ENCODE measurements at places on chromosomes 6 and 20.

GRCh38 chr6:167799033-167799821 lies 27.5 kb upstream of the AFDN start:
- DNase-seq = no peak

GRCh38 chr20:23125159-23125558 lies 39.0 kb upstream of the CD93 start:
- no peak for DNase-seq

GRCh38 chr20:38591474-38592410 lies 9.9 kb upstream of the ARHGAP40 start:
- no peak for DNase-seq

DNA sequence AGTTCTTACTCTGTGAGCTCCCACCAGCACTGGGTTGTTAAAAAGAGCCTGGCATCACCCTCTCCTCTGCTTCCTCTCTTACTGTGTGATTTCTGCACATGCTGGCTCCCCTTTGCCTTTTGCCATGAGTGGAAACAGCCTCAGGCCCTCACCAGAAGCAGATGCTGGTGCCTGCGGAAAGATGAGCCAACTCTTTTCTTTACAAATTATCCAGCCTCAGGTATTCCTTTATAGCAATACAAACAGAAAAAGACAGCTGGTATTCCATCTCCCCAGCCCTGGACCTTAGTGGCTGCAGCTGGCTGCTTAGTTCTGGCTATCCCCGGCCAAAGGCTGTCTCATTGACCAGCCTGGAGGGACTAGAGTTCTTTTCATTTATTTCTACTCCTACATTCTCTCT lies 129.1 kb downstream of the IMPG1 start:
- DNase-seq = no peak

- no peak for DNase-seq
These were observed 161.1 kb upstream of the EPHA7 start for GRCh38 chr6:93580446-93580845.

DNA sequence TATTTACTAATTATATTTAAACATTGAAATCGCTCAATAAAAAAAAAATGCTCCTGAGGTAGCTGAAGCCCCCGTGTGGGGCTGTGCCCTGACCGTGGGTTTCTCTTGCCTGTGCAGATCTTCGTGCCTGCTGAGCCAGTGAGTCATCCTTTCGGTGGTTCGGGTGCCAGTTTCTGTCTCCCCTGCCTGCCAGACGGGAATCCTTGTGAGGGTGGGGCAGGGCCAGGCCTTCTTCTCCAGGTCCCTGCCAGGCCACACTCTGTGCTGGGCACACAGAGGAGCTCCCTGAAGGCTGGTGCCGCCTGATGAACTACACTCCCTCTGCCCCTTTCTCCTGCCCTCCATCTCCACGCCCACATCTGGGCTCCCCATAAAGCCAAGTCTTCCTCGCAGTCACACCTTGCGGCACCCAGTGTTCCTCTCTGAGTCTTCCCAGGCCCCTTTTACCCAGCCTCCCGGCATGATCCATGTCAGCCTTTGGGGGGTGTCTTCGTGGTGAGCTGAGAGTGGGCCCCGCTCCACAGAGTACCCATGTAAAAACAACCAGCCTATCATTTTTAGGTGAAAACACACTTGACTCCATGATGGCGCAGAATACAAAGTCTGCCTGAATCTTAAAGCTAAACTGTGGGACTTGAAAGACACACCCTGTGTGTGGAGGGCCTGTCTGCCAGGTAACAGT lies 19.3 kb downstream of the FGD2 start:
- no peak for DNase-seq

DNA sequence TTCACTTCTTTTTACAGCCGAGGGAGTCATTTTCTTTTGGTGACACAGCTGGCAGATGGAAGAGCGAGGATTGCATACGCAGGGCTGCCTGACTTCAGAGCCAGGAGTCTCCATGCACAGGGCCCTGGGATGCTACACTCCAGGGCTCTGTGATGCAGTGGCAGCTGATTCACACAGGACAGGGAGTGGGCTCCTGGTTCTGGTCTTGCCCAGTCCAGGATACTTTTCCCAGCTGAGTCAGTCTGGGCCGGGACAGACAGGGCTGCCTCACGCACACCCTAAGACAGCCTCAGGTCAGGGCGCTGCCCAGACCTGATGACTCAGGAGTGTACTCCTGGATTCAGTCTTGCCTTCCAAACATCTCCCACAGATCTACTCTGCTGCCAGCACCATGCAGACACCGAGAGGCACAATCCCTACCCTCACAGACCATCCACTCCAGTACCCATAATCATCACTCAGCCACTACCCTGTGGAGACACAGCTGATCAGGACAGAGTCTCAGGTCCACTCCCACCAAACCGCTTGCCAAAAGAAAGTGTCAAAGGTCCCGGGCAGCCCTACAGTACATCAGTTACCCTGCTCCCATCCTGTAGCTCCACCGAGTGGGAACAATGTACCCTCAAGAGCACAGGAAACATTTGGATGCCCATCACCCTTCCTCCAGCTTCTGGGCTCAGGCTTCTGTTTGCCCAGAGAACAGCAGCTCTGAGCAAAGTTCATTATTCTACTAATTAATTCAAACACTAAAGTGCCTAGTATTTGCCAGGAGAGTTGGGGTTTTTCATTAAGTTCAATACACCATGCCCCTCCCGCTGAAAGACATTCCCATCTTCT lies 11.5 kb downstream of the SDC4 start:
- no peak for DNase-seq

- no peak for DNase-seq
These were observed 40.3 kb upstream of the TBX18 start for GRCh38 chr6:84804720-84805119.

DNA sequence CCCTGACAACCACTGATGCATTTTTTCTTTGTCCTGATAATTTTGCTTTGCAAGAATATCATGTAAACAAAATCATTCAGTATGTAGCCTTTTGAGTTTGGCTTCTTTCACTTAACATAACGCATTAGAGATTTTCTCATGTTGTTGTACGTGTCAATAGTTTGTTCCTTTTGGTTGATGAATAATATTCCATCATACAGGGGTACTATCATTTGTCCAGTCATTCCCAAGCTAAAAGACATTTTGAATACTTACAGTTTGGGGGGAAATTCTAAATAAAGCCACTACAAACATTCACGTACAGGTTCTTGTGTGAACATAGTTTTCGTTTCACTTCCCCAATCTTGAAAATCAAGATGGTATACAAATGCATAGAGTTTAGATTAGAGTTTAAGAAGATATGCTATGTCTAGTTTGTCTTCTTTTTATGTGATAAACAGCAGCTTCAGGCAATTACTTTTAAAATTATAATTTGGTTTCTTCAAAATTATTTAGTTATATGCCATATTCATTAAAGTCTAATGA lies 5.2 kb downstream of the HAO1 start:
- DNase-seq = no peak

GRCh38 chr6:2940010-2940850 lies 31.1 kb downstream of the SERPINB6 start:
- DNase-seq = peak; percentile 90

Data from suppressor macrophage treated with lipopolysaccharide for 1 hour (primary cell).